ENCODE measurements at places on chromosomes 1 and 21. TPM values are rescaled to one million over a fixed set of nuclear protein-coding genes. Genes with fewer than 3 reads are reported as not detected.

GRCh38 chr1:22953057-22953739 lies 19.5 kb downstream of the LACTBL1 start:
- no peaks in the 10 kb centered on the region for H3K4me1 ChIP-seq
- no peak overlapping the region for H3K27ac ChIP-seq
- no peaks in the 10 kb centered on the region for H3K36me3 ChIP-seq

DNA sequence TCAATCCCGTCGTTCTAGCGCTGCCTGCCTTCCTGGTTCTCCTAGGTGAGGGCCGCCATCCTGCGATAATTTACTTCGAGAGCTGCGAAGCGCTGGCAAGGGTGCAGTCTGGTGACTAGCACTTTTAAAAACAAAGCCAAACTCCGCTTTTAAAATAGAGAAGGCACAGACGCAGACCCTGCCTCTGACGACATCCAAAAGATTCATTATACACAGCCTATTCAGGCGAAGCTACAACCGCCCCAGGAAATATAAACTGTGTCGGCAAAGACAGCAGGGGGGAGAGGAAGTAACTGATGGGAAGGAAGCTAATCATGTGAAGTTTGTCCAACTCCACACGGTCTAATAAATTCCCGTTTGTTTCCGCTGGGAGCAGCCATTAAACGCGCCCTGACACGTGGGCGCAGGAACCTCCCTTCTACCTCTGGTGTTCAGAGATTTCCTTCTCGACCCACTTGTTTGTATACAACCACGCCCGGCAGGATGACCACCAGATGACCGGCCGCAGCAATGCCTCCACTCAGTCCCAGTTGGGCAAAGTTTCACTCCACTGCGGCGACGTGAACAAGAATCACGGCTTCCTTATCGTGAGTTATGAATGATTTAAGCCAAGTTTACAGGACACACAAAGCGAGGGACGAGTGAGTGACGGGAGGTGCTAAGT lies 1.3 kb downstream of the GNG12 start:
- H3K27ac ChIP-seq = peak overlapping the region; percentile 82
- no peaks in the 10 kb centered on the region for H3K36me3 ChIP-seq
- peak overlapping the region; percentile 82 for H3K4me3 ChIP-seq
- H3K4me1 ChIP-seq = no peaks in the 10 kb centered on the region
- H3K27me3 ChIP-seq = peaks cover 6% of the 10 kb centered on the region

Gene SDHC
- total RNA-seq = 167 TPM

- no peak overlapping the region for H3K4me3 ChIP-seq
- H3K27ac ChIP-seq = no peak overlapping the region
- no peaks in the 10 kb centered on the region for H3K36me3 ChIP-seq
- no peaks in the 10 kb centered on the region for H3K27me3 ChIP-seq
Observed at GRCh38 chr1:40105028-40105427, 8.0 kb upstream of the PPT1 start.

DNA sequence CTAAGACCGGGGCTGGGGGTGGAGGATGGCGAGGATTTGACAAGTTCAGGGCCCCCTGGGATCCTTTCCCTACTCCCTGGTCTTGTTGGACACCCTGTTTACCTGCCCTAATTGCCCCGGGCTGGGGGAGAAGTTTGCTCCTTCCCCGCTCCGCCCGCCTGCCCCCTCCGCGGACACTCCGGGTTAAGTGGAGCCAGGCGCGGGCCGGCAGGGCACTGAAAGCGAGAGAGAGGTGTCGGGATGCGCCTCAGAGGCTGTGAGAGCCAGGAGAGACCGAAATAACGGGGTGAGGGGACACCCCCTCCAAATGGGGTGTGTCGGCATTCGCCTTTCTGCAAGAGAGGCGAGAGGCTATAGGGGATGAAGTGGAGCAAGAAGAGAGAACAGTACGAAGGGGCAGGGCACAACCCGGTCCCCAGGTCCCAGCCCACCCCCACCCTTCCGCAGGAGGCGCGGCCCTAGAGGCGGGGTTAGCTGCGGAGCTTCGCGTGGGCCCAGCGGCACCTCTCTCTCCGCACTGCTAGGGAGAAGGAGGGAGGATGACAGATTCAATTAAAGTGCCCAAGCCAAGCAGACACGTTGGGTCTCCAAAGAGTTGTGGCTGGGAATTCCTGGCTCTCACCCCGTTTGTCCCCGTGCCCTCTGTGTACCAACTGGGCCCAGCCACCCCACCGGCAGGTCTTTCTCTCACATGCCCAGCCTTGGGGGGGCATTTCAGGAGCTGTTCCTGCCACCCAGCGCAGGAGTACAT lies 3.8 kb downstream of the EFNA3 start:
- H3K27me3 ChIP-seq = peaks cover 56% of the 10 kb centered on the region
- H3K27ac ChIP-seq = no peak overlapping the region
- DNase-seq = no peak
- H3K36me3 ChIP-seq = no peaks in the 10 kb centered on the region

DNA sequence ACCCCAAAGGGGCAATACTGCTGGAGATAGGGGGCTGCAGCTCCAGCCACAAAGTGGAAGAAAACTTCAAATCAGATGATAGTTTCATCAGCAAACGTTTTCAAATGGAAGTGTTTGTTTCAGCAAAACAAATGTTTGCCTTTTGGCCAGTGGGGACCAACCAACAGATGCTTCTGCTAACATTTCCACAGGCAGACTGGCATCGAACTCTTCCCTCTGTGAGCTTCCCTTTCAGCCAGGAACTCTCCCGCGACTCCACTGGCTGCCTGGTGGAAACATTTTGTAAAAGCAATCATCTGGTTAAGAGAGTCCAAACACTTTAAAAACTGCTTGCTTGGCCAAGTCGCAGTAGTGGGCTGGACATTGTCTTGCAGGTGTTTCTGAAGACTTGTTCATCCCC lies 30.7 kb downstream of the CENPF start:
- no peaks in the 10 kb centered on the region for H3K27me3 ChIP-seq
- H3K4me1 ChIP-seq = no peaks in the 10 kb centered on the region
- no peak overlapping the region for H3K27ac ChIP-seq
- H3K4me3 ChIP-seq = no peak overlapping the region
- no peak for DNase-seq

GRCh38 chr1:71413441-71414175 lies 332.8 kb upstream of the ZRANB2 start:
- H3K27ac ChIP-seq = no peak overlapping the region
- no peak overlapping the region for H3K4me3 ChIP-seq
- H3K4me1 ChIP-seq = peaks cover 8% of the 10 kb centered on the region
- H3K36me3 ChIP-seq = no peaks in the 10 kb centered on the region
- no peak for DNase-seq

DNA sequence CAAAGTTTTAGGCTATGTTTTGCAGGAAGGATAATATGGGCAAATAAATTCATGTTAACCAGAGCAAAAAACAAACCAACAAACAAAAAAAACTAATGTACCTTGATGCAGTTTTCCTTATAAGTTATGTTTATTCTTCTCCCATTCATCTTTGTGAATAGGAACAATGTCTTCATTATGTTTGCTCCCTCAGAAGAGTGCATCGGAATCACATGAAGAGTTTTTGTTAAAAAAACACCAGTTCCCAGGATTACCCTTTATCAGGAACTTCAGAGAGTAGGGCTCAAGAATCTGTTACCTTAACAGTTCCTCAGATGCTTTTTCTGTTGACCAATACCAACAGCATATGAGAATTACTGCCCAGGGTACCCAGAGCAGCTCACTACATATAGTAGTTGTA lies 14.6 kb upstream of the PRRC2C start:
- H3K27me3 ChIP-seq = no peaks in the 10 kb centered on the region
- no peaks in the 10 kb centered on the region for H3K4me1 ChIP-seq
- no peak overlapping the region for H3K27ac ChIP-seq
- H3K36me3 ChIP-seq = no peaks in the 10 kb centered on the region
- no peak for DNase-seq

Gene COL16A1
- 11.8 TPM for total RNA-seq

DNA sequence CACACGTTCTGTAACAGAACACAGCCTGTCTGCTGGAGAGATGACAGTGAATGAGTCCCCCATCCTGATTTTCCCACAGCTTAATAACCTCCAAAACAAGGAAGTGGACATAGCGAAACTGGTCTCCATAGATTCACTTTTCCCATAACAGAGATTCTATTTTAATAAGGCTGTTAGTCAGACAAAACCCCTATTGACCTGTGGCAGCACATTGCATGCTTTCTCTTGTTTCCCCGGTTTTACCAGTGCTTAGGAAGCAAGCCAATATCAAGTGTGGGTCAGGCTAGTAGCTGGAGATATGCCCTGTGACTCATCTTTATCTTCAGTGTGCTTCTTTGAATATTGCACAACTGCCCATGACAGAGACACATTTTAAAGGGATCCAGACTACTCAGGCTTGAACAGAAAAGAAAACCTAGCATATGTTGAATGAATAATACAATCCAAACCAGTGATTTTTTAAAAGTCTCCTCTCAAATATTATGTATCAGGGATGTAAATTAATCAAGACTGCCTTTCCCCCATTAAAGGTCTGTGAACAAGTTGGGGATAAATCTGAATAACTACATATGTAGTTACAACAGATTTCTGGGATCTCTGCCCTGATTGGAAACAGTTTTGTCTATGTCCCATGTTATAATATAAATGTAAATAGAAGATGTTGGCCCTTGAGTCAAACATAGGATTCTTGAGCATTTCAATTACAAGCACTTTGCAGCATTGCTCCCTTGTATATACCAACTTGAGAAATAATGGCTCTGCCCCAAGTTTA lies 11.9 kb upstream of the CLDN8 start:
- H3K36me3 ChIP-seq = no peaks in the 10 kb centered on the region
- no peaks in the 10 kb centered on the region for H3K4me1 ChIP-seq
- no peaks in the 10 kb centered on the region for H3K27me3 ChIP-seq
- H3K4me3 ChIP-seq = no peak overlapping the region
- no peak for DNase-seq
- no peak overlapping the region for H3K27ac ChIP-seq

GRCh38 chr1:115183721-115184259 lies 94.5 kb upstream of the TSPAN2 start:
- no peaks in the 10 kb centered on the region for H3K27me3 ChIP-seq
- H3K36me3 ChIP-seq = no peaks in the 10 kb centered on the region
- no peak overlapping the region for H3K4me3 ChIP-seq
- no peak for DNase-seq
- no peak overlapping the region for H3K27ac ChIP-seq

- no peaks in the 10 kb centered on the region for H3K27me3 ChIP-seq
- peaks cover 18% of the 10 kb centered on the region for H3K4me1 ChIP-seq
- H3K4me3 ChIP-seq = no peak overlapping the region
- DNase-seq = no peak
- no peaks in the 10 kb centered on the region for H3K36me3 ChIP-seq
- H3K27ac ChIP-seq = no peak overlapping the region
Observed at GRCh38 chr21:26147535-26147934, 23.0 kb downstream of the APP start.

- H3K4me3 ChIP-seq = no peak overlapping the region
- no peak overlapping the region for H3K27ac ChIP-seq
- no peaks in the 10 kb centered on the region for H3K36me3 ChIP-seq
- no peaks in the 10 kb centered on the region for H3K27me3 ChIP-seq
- no peak for DNase-seq
Observed at GRCh38 chr1:74689621-74690363, 16.2 kb upstream of the ERICH3 start.

DNA sequence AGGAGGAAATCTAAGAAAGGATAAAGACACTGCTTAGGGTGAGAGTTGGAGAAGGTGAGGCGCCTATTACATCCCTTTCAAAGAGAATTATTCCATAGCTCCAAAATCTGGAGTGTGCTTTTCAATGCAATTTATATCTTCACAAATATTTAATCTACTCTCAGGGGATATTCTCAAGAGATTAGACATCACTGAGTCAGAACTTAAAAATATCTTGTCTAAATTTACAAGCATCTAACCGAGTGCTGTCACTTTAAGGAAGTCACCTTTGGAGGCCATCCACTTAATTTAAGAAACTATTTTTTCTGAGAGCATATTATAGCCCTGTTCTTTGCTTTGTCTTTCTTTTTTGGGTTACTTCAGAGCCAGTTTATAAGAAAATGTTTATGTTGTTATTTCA lies 134.6 kb downstream of the TNFSF18 start:
- DNase-seq = no peak
- H3K27ac ChIP-seq = no peak overlapping the region
- peaks cover 8% of the 10 kb centered on the region for H3K4me1 ChIP-seq
- H3K36me3 ChIP-seq = no peaks in the 10 kb centered on the region

Gene TMEM82
- total RNA-seq = not detected

DNA sequence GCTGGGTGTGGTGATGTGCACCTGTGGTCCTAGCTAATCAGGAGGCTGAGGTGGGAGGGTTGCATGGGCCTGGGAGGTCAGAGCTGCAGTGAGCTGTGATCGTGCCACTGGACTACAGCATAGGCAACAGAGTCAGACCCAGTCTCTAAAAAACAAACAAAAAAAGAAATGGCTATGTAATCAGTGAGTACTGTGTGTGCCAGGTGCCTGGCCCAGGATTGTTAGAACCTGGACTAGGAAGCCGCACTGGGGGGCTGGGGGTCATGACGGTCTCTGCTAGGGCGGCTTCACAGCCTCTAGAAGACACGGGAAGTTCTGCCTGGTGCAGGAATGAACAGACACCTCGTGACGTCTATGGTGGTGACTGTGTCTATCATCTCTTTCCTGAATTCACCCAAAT lies 8.5 kb downstream of the TMEM9 start:
- no peak overlapping the region for H3K27ac ChIP-seq
- H3K4me3 ChIP-seq = no peak overlapping the region
- H3K36me3 ChIP-seq = peaks cover 92% of the 10 kb centered on the region
- H3K27me3 ChIP-seq = no peaks in the 10 kb centered on the region
- H3K4me1 ChIP-seq = no peaks in the 10 kb centered on the region
- no peak for DNase-seq

DNA sequence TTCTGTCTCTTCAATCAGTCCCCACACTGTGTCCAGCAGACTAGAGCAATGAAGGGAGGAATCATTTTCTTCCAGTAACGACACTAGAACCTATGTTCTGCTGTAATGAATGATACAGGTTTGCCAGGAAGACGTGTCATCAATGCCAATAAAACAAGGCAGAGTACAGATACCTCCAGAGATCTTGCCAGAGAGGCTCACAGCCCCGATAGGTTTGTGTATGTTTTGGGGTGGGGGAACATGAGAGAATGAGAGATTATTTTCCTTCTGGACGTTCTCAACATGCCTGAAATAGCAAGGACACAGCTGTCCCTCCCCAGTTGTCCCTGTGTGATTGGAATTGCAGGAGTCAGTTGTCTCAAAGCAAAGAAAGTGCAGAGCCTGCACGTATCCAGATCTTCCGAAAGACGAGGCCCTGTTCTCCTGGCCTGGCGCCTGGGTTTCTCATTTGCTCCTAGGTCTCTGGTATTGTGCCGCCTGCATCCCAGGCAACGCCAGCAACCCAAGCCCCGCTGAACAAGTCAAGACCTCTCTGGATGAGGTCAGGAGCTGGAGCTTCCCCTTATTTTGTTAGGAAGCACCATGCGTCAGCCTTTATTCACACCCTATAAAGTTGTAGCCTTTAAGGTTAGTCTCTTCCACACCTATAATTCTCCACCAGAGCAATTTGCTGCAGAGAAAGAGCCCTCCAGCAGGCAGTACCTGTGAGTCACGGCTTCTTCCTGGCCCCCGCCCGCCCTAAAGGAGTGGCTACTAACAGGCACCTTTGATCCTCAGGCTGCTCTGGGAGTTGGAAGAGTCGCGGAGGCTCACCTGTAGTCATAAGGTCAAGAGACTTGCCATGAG lies 130.5 kb downstream of the TOMM20 start:
- H3K27ac ChIP-seq = peak overlapping the region; percentile 67
- no peaks in the 10 kb centered on the region for H3K36me3 ChIP-seq
- H3K4me1 ChIP-seq = peaks cover 27% of the 10 kb centered on the region
- no peak for DNase-seq

- no peaks in the 10 kb centered on the region for H3K27me3 ChIP-seq
- no peak overlapping the region for H3K4me3 ChIP-seq
- DNase-seq = no peak
- peaks cover 7% of the 10 kb centered on the region for H3K4me1 ChIP-seq
- no peak overlapping the region for H3K27ac ChIP-seq
Observed at GRCh38 chr1:7378346-7379130, 392.6 kb upstream of the VAMP3 start.

GRCh38 chr1:32047701-32048100 lies 25.0 kb upstream of the TMEM39B start:
- H3K4me1 ChIP-seq = no peaks in the 10 kb centered on the region
- H3K4me3 ChIP-seq = no peak overlapping the region
- no peak overlapping the region for H3K27ac ChIP-seq
- peaks cover 32% of the 10 kb centered on the region for H3K36me3 ChIP-seq
- H3K27me3 ChIP-seq = no peaks in the 10 kb centered on the region

Data from lower lobe of right lung (tissue), 2 donors.